ENCODE measurements at places on chromosomes 7 and 10.

- no peak for DNase-seq
These were observed 123.6 kb downstream of the TCERG1L start for GRCh38 chr10:131187926-131188325.

DNA sequence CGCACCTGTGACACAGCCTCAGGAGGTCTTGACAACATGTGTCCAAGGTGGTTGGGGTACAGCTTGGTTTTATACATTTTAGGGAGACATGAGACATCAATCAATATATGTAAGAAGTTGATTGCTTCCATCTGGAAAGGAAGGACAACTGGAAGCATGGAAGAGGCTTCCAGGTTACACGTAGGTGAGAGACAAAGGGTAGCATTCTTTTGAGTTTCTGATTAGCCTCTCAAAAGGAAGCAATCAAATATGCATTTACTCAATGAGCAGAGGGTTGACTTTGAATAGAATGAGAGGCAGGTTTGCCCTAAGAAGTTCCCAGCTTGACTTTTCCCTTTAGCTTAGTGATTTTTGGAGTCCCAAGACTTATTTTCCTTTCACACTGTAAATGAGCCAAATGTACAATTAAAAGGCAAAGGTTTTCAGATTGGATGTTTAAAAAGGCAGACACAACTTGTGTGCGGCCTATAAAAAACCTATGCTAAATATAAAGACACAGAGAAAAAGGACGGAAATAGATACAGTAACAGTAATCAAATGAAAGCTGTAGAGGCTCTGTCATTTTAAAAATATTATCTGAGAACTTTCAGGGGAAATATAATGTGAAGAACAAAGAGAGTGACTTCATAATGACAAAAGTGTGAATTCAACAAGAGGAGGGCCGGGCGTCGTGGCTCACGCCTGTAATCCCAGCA is 65.7 kb upstream of the LANCL2 start:
- DNase-seq: no peak

GRCh38 chr7:26580711-26581110 is 283.7 kb downstream of the SKAP2 start:
- DNase-seq: no peak

DNA sequence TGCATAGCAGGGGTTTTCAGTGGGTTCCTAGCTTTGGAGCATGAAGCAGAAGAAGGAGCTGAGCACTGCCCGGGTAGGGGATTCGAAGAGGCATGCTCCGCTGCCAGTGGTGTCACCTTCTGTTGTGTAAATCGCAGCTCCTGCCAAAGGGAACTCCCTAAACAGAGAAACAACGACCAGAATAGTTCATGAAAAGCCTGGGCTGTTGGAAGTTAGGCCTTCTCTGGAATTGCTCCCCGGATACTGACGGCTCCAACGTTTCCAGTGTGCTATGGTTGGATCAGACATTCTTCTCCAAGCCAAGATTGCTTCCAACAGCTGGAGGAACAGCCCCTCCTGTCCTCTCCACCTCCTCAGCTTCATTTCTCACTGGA is 546.0 kb upstream of the FZD8 start:
- DNase-seq: no peak
